Activated T-cell treated with anti-CD3 and anti-CD28 coated beads, Interleukin-2, amount 50 U/mL, for 24 hours (primary cell): ENCODE measurements at places on chromosomes 1 and 21.

GRCh38 chr1:196400478-196401451 is 207.5 kb downstream of the KCNT2 start:
- DNase-seq = no peak

GRCh38 chr1:69421286-69421685 is 146.4 kb upstream of the LRRC7 start:
- no peak for DNase-seq

GRCh38 chr1:2271211-2271721 is 43.1 kb downstream of the SKI start:
- no peak for DNase-seq

DNA sequence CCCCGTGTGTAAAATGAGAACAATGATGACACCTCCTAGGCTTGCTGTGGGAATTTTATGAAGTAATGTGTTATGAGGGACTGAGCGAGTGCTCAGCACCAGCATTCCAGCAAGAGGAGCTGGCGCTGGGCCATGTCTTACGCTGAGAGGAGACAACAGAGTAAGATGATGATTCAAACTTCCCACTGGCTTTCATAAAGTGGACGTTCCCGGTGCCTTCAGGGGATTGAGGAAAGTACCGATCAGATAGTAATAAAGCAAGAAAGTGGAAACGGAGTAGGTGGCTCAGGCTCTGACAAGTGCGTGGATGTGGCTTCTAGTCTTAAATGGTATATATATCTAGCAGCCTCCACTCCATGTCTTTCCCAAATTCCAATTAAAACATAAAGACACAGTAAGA is 23.8 kb downstream of the EPHA10 start:
- no peak for DNase-seq

- DNase-seq = no peak
Observed at GRCh38 chr21:14768042-14768441, 221.9 kb upstream of the SAMSN1 start.

GRCh38 chr1:210627755-210628154 is 299.1 kb downstream of the HHAT start:
- no peak for DNase-seq

GRCh38 chr1:20367116-20367585 is 76.5 kb downstream of the VWA5B1 start:
- DNase-seq = peak; percentile 44

DNA sequence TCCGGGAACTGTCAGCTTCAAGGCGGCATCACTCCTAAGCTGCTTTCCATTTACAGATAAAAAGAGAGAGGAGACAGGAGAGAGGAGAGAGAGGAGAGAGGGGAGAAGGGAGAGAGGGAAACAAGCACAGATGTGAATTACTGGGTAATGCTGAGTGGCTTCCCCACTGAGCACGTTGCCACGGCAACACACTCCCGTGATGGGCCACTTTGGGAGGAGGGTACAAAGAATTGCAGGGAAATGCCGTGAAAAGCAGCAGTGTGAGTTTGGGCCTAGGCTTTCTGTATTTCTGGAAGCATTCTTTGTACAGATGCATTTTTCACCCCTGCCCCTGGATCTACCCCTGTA is 128.0 kb upstream of the IRF2BP2 start:
- DNase-seq = no peak

GRCh38 chr1:150160964-150161621 is 11.4 kb downstream of the PLEKHO1 start:
- no peak for DNase-seq

DNA sequence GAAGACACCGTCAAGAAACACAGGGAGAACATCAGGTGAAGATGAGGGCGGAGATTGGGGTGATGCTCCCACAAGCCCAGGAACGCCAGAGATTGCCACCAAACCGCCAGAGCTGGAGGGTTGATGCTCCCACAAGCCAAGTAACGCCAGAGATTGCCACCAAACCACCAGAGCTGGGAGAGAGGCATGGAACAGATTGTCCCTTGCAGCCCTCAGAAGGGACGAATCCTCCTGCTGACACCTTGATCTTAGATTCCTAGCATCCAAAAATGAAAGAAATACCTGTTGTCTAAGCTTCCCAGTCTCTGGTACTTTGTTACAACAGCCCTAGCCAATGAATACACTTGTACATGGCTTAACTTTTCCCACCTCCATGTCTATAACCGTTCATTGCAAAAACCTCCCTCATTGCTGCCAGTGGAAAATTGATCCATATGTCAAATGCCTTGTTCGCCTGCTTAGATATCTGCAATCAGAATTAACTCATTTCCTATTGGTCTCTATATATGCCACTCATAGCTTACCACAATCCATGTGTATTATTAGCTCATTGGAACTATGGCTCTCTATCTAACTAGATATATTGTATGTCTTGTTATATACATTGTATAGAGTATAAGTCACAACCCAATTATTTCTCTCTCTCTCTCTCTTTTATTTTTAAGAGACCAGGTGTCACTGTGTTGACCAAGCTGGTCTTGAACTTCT is 127.4 kb downstream of the ADSS2 start:
- no peak for DNase-seq

DNA sequence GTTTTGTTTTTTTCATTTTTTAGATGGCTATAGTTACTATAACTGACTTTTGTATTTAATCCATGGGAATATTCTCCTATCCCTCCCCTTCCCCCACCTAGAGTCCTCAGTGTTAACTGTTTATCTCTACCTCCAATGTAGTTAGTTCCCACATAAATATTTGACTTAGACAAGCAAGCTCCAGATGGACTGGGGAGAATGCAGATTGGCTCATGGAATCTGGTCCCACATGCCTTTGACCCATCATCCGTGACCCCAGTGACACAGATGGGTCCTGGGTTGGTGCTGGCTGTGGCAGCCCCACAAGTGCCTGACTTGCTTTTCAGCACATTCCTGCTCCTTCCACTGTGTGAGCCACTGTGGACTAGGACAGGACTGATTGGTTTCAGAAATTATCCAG is 41.8 kb downstream of the ATP2B4 start:
- DNase-seq = no peak

GRCh38 chr1:194004146-194004545 is 817.7 kb upstream of the B3GALT2 start:
- no peak for DNase-seq

DNA sequence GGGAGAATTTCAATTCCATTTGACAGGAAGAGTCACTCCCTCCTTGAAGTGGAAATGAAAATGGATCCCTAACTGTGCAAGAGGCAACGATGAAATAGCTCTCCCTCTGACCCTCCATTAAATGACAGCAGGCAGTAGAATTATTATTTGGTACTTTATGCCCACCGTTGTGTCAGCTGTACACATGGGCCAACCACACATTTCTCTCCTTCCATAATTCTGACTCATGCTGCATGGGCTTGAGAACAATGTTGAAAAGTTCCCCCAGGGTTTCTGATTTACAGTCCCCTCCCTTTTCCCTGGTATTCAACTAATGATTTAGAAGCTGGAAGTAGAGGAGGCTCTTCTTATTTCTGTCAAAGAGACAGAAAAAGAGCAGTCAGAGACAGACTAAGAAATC is 103.5 kb downstream of the RGS7 start:
- no peak for DNase-seq

GRCh38 chr1:99707535-99708142 is 58.8 kb downstream of the FRRS1 start:
- DNase-seq = peak; percentile 50

DNA sequence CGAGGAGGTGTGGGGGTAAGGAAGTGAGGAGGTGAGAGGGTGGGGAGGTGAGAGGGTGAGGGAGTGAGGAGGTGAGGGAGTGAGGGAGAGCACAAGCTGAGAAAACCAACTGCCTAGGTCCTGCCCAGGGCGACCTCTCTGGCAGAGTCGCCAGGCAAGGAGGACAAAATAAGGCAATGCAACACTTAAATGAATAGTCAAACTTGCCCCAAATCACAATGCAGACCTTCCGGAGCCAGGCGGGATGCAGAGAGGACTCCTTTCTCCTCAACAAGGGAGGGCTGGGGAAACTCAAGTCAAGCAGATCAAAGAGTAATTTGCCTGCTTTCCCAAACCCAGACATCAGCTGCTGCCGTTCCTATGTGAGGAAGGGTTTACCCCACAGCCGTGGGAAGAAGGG is 86.0 kb downstream of the CCDC185 start:
- DNase-seq = no peak

- DNase-seq = no peak
Observed at GRCh38 chr1:217153361-217153760, 430.1 kb upstream of the ESRRG start.

- no peak for DNase-seq
Observed at GRCh38 chr1:58441699-58442098, 104.8 kb downstream of the OMA1 start.

GRCh38 chr1:100955322-100955721 is 59.4 kb downstream of the SLC30A7 start:
- no peak for DNase-seq

DNA sequence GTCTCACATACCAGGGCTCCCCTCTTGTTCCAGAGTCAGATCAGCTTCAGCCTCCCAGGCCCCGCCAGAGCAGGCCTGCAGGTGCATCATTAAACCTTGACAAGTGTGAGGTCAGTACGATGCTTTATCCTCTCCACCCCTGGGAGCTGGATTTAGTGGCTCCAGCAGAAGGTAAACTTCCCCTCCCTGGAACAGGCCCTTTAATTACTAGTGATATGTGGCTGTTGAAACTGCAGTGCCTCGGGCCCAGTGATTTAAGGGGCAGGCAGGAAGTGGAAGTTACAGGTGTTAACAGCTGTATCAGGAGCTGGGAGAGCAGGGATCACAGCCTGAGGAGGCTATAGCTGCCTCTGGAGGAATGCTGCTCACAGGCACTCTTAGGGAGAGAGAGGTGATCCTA is 132.4 kb upstream of the KLHDC7A start:
- no peak for DNase-seq

GRCh38 chr1:6133146-6133895 is 46.8 kb downstream of the CHD5 start:
- no peak for DNase-seq
